ENCODE measurements at places on chromosomes 2 and 18.

- no peak for DNase-seq
These were observed 167.4 kb upstream of the STON1 start for GRCh38 chr2:48362515-48362914.

DNA sequence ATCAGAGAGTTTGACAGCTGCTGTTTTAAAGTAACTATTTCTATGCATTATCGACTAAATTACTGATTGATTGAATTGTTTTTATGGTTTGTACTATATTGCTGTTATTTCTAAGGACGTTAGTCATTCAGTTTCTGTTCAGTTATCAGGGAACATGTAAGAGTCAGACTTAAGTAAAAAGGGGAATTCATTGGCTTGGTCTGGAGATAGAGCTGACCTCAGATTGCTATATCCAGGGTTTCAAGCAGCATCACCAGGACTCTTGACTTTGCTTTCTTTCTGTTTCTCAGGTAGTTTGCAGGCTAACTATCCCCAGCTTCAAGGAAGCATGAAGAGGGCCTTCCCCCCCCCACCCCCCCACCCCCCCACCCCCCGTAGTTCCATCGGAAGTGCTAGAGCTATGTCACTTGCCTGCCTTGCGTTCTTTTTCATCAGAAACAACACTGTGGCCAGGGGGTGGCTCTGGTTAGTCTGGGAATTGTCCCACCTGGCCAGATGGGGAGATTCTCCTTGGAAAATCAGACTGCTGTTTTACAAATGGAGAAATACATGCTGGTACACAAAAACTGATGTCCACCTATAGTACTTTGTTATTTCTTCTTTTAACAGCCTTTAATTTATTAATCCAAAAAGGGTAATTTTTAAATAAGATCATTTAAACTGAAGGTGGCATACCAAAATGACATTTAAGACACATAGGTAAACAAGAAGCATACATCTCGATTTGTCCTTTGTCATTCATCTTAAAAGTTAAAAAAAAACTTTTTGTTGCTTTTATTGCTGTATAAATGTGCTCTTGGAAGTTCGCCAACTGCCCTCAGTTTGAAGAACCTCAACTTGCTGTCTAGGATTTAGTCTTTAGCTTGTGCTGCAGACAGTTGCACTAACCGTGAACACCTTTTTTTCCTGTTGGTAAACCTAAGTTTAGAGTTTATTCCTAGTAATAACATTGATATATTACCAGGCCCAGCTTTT lies 9.4 kb downstream of the SMAD4 start:
- peak; percentile 35 for DNase-seq

DNA sequence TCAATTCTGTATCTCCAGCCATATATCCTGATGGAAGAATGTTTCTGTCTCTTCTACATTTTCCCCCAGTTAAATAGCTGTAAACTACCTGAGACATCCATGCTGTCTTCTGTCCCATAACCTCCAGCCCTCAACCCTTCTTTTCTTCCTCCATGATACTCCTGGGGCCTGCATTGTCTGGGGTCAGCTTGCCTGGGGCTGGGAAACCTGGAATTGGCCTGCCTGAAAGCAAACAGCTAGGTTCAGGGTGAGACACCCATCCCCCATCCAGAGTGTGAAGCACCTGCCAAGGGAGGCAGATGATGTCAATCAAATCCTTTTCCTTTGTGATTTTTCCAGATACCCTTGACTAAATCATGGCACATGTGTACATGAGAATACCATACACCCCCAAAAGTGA lies 313.7 kb upstream of the MGAT5 start:
- no peak for DNase-seq

- no peak for DNase-seq
These were observed 46.8 kb downstream of the EPG5 start for GRCh38 chr18:45920367-45920766.

GRCh38 chr2:98895221-98895620 lies 40.8 kb downstream of the CRACDL start:
- no peak for DNase-seq

GRCh38 chr2:86171295-86171694 lies 24.0 kb downstream of the IMMT start:
- no peak for DNase-seq

DNA sequence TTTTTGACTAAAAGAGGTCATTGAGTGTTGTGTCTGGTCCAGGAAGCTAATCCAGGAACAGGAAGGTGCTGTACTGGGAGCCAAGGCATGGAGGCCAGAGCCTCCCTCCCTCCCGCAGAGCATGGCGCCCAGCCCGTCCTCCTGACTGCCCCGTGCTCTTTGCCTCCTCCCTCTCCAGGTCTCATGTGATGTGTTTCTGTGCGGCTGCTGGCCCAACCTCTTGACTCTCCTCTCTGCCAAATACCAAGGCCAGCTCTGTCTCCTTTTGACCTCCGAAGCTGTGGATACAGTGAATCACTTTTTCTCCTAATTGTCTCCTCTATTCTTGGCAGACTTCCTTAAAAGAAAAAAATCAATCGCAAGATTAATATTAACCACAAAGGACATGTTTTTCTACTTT lies 284.1 kb downstream of the PHLPP1 start:
- no peak for DNase-seq

- DNase-seq = no peak
These were observed 376.1 kb upstream of the TMEFF2 start for GRCh38 chr2:192570788-192571187.

GRCh38 chr2:216545359-216545758 lies 46.7 kb downstream of the RPL37A start:
- DNase-seq = no peak

- no peak for DNase-seq
These were observed 51.9 kb downstream of the EFEMP1 start for GRCh38 chr2:55871637-55872036.

GRCh38 chr18:12052866-12053265 lies 40.8 kb upstream of the ANKRD62 start:
- DNase-seq = no peak

- no peak for DNase-seq
These were observed 24.3 kb upstream of the STPG4 start for GRCh38 chr2:47179388-47179787.

- no peak for DNase-seq
These were observed 294.9 kb downstream of the DYSF start for GRCh38 chr2:71748227-71748626.

- DNase-seq = peak; percentile 20
These were observed 31.3 kb upstream of the CNTNAP5 start for GRCh38 chr2:123993728-123994323.

GRCh38 chr2:62303788-62304187 lies 107.9 kb downstream of the B3GNT2 start:
- DNase-seq = no peak

GRCh38 chr2:149017116-149017985 lies 21.1 kb upstream of the LYPD6B start:
- no peak for DNase-seq

- peak; percentile 40 for DNase-seq
These were observed 227.6 kb downstream of the SEPTIN10 start for GRCh38 chr2:109386004-109386695.

DNA sequence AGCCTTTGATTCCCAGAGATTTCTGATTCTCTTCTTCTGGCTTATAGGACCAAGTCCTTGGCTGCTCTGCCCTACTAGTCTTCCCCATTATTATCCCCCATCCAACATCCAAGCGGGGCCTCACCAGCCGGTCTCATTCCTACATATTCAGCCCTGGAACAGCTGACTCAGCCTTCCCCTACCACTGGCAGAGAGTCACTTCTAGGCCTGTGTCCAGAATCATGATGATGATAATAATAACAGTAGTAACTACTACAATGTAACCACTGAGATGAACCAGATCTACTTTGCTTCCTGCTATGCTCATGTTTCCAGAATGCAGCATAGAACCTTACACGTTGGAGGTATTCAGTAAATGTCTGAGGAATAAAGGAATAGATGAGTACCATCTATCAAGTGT lies 295.2 kb downstream of the SRBD1 start:
- DNase-seq = no peak

DNA sequence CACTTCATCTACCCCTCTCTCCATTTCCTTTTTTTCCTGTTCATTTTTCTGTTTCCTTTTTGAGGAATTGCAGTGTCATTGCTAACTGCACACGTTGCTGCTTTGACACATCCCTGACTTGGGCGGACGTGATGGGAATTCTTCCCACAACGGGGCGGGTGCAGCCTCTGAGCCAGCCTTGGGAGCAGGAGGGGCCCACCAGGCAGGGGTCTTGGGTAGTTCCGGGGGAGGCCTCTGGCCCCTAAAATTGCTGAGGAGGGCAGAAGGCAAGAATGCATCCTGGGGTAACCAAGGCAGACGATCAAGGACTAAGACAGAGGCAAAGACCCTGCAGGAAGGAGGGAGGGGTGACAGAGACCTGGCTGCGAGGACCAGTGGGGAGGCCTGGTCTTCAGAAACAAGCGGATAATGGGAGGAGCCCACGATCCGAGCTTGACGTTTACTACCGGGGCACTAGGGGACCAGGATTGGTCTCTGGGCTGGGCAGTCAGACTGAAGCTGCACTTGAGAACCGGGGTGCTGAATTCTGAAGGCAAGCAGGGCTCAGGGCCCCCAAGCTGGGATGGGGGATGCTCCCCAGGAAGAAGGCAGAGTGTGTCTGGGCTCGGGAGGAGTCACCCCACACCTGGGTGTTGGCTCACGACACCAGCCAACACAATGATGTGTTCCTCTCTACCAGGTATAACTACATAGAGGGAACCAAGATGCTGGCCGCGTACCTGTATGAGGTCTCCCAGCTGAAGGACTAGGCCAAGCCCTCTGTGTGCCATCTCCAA lies 14.8 kb upstream of the CNDP1 start:
- DNase-seq = no peak

- no peak for DNase-seq
These were observed 90.0 kb upstream of the TAF1B start for GRCh38 chr2:9753276-9753600.

DNA sequence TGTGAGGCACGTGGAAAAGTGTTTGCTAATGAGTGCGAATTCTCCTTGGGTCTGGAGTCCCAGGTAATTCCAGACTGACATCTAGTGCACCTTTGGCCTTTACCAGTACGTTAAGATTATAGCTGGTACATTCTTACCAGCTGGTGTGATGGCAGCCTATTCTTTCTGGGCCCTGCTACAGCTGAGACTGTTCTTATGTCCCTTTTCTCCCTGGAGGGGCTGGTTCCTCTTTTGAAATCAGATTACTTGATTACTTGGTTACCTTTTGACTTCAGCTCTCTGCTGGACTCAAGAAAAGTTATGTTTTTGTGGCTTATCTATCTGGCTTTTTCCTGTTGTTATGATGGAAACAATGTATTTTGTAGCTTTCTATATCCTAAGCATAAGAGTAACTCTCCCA lies 14.5 kb downstream of the CABYR start:
- DNase-seq = no peak

DNA sequence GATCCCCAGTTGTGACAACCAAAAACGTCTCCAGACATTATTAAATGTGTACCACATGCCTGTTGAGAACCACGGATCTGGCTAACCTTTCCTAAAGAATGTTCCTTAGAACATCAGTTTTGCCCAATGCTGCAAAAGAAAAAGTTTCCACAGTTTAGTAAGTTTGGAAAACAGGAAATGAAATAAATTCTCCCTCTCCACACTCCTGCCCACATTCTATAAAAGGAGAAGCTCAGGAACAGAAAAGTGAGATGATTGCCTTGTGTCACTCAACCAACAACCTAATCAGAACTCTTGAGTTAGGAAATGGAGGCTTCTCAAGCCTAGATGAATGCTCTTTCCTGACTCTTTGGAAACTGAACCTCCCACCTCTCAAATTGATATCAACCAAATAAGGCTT lies 56.1 kb upstream of the NFE2L2 start:
- DNase-seq = no peak

DNA sequence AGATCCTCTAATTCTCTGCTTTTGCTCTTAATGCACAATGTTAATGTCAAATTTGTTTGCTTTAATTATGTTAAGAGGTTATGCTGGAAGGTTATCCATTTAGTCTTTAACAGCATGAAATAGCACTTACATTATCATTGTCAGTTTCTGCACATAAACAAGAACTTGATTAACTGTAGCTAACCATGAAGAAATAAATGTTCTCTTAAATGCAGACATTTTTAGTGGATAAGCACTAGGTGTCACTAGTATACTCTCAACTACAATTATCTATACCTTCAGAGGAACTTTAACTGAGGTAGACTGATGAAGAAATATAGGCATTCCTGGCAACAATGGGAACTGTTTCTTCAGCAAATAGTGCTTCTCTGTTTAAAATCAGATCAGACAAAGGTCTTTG lies 178.8 kb upstream of the CHST9 start:
- no peak for DNase-seq

DNA sequence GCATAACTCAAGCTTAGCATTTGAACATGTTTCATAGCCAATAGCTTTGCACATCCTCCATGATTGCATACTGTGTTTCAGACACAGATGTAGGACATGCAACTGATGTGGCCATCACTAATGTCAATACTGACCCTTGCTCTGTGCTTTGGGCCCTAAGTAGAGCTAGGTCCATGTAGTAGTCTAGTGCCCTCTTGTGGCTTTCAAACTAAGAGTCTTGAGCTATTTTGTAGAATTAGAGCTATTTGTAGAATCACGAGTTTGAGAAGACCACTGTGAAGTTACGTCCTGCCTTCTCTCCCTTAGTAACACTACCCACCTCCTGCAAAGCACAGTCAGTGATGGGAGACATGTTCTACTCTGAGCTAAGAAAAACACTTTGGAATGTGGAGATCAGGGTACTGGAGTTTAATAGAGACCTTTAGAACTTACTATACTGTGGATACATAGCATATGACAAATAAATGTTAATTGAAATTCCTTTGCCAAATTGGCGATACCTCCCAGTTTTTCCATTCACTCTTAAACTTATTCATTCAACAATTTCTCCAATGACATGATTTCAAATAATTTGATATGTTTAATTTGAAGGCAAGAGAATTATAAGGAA lies 306.5 kb upstream of the TNP1 start:
- peak; percentile 17 for DNase-seq

DNA sequence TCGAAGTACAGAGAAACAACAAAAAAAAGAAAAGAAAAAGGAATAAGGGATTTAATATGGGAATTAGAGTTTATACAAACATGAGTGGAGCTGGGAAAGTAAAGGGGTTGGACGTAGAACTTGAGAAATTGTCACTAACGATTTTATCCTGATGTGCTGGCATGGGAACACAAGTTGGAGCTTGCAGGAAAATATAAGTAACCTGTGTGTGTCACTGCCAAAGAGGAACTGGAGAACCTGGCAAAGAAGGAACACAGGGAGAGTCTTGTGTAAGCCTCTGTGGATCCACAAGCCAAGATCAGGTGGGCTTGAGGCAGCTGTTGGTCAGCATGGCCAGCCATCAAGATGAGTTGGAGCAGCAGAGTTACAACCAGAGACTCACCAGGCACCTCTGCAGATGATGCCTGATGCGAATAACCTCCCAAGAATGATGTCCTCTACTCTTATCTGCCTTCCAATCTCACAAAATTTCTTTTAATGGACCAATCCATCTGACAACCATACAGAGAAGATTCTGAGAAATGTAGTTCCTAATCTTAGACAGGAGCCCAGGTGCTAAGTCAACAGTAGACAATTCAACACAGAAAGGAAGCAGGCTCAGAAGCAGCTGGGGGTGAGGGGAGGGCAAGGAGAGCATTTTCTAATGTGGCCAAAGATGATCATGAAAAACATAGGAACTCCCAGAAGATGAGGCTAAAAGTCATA lies 77.0 kb upstream of the SPOPL start:
- DNase-seq = no peak

- DNase-seq = no peak
These were observed 81.2 kb downstream of the MYO5B start for GRCh38 chr18:50113726-50114125.

GRCh38 chr2:111048856-111049768 lies 71.6 kb upstream of the BCL2L11 start:
- no peak for DNase-seq

GRCh38 chr2:149662556-149662955 lies 75.0 kb upstream of the MMADHC start:
- DNase-seq = no peak
